ENCODE measurements at places on chromosomes 4 and X. TPM values are rescaled to one million over a fixed set of nuclear protein-coding genes. Genes with fewer than 3 reads are reported as not detected.

DNA sequence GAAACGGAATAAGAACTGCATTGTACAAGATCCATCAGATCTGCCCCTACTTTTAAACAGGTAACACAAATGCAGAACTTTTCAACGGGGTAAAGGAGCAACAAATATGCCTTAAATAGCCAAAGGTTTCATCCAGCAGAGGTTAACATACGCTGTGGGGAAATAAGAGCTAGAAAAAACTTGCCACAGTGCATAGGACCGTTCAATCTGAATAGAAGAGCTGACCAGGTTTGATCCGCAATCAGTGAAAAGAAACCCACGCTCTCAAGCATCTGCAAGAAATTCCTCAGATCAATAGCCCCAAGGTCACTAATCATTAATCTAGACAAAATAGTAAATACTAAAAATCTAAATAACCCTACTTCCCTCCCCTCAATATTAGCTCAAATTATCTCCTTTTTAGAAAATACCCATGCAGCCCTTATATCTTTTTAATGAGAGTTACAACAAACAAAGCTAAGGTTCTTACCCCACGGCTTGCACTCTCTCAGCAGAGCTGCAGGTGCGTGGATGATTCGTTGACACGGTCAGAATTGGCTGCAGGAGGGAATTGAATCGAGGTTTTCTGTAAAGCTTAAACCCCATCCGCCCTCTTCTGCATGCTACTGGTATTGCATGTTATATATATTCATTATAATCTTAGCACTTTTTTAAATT lies at the start of gene TLR10:
TSS of gene TLR10 (minus strand) at position 539 of the 657 bp plus-strand sequence. CDS start 7,400 bp downstream, outside the sequence.
- peak; percentile 81 for DNase-seq

DNA sequence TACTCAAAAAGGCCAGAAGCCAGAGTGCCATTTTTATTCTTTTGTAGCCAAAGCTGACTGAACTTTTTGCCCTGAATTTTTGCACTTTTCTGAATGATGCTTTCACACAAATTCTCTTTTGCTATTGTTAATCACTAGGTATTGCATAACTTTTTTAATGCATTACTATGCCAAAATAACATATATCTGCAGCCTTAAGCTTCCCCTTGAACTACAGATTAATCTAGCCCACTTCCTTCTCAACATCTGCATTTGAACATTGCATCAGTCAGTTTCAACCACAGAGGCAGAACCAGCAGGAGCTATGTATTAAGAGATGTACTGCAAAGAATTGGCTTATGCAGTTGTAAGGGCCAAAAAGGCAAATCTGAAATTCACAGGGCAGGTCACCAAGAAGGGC lies 197.6 kb upstream of the GYPA start:
- no peak for DNase-seq

DNA sequence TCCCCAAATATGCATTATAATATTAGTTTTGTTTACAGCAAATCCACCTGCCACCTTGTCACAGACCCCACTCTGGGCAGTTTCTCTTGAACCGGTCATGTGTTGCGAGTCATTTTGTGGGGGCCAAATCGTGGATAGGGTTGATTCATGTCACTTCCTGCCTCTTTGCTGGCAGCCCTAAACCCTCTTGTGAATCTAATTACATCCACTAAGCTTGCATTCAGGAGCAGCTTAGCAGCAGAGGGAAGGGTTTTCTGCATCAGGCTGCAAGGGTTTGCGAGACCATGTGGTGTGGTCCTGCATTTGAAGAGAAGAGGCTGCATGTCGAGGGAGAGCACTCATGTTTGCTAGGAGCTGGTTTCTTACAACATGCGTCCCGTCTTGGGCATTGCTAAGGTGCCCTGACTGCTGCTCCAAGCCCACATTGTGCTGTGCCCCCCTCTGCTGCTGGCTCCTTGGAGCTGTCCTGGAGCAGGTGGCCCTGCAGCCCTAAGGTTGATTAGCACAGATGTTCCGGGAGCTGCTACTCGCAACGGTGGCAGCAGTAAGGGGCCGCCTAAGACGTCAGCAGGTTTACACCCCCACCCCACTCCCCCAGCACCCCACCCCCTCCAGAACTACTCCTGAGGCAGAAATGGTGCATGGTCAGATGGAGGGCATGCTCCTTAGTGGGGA lies 88.9 kb upstream of the CLDN34 start:
- no peak for DNase-seq

GRCh38 chr4:145533001-145533400 lies 51.3 kb downstream of the SMAD1 start:
- no peak for DNase-seq

DNA sequence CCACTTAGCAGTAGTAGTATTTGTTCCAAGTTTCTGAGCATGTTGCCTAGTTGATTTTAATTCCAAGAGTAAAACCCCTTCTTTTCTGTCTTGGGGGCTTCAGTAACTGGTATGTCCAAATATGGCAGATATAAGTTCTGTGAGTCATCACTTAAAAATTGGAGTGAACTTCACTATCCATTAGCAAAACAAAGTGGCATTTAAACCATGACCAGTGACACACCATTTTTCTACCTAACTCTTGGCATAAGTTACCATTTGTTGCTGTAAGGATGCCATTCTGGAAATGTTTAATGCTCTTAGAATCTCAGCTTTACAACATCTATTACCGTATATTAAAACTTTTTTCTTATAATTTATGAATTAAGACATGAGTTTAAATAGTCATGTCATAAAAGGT lies 102.0 kb downstream of the CBR4 start:
- no peak for DNase-seq

Gene CPLX1
- 1.0 TPM for total RNA-seq

DNA sequence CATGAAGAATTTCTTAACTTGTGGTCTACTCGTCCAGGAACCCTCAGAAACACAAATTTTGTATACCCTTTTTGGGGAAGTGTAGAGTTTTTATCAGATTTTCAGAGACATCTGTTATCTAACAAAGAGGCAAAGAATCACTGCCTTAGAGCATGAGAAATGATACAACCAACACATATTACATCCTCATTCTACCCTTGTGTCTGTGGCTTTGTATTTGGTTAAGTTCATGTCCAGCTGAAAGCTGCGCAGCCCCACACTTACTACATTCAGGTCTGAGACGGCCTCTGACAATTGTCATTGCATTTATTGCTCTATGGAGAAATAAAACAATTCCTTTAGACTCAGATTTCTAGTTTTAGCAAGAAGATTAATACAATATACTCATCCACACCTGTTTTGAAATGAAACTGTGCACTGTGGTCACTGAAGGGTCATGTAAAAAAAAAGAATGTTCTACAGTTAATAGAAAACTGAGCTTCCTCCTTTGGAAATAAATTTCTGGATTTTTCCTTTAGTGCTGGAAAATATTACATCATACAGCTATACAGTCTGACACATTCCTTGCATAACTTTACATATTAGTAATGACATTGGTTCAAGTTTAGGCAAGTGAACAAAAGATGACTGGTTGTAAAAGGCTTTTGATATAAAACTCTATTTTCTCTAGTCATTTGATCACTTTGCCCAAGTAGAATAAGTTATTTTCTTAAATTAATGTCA lies 39.8 kb downstream of the GLRB start:
- DNase-seq, result no peak

- DNase-seq, result no peak
These were observed 42.7 kb downstream of the CNOT6L start for GRCh38 chr4:77776182-77777134.

Gene AREG
- total RNA-seq, result 1.4 TPM

Gene EMCN
- not detected for total RNA-seq

DNA sequence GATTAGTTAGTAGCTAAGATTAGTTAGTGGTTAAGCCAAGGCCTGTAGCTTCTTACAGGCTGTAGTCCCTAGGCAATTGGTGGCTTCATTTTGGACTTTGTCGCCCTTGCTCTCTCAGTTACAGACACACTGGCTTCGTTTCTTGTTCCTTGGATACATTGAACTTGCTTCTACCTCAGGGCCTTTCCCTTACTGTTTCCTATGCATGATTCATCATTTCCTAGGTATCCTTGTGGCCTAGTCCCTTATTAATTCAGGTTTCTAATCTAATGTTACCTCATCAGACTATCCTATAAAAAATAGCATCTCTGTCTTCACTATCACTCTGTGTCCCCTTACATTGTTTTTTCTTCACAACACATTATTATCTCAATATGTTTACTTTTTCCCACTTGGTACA lies 45.5 kb upstream of the LCORL start:
- DNase-seq, result no peak

Gene SPANXN4
- total RNA-seq, result not detected

- DNase-seq, result no peak
These were observed 293.4 kb upstream of the IGFBP7 start for GRCh38 chr4:57403591-57403990.

Gene STARD8
- 3.3 TPM for total RNA-seq

DNA sequence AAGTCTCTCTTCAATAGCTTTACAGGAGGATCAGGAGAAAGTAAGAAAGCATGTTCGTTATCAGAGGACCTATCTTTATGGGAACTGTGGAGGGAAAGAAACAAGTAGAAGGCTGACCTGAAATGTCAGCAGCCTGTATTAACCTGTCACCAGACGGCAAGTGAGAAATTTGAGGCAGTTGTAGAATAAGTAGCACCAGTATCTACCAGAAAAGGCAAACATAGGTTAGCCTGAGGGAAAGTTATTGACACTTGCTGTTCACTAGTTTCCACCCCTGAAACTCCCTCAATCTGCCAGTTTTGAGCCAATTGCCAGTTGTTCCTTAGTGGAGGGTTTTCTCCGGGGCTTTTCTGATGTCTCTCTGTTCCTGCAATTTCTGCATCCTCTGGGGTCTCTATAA lies 36.4 kb downstream of the ZNF81 start:
- no peak for DNase-seq

DNA sequence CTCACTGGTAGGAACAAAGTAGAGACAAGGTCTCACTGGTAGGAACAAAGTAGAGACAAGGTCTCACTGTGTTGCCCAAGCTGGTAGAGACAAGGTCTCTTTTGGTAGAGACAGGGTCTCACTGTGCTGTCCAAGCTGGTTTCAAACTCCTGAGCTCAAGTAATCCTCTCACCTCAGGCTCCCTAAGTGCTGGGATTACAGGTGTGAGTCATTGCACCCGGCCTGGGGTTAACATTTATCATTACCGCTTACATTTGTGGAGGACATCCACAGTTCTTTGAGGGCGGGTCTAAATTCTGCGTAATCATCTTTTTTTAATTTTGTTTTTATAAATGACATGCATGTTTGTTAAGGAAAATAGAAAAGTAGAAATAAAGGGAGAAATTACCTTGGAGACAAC lies 12.0 kb downstream of the RAB33B start:
- no peak for DNase-seq

DNA sequence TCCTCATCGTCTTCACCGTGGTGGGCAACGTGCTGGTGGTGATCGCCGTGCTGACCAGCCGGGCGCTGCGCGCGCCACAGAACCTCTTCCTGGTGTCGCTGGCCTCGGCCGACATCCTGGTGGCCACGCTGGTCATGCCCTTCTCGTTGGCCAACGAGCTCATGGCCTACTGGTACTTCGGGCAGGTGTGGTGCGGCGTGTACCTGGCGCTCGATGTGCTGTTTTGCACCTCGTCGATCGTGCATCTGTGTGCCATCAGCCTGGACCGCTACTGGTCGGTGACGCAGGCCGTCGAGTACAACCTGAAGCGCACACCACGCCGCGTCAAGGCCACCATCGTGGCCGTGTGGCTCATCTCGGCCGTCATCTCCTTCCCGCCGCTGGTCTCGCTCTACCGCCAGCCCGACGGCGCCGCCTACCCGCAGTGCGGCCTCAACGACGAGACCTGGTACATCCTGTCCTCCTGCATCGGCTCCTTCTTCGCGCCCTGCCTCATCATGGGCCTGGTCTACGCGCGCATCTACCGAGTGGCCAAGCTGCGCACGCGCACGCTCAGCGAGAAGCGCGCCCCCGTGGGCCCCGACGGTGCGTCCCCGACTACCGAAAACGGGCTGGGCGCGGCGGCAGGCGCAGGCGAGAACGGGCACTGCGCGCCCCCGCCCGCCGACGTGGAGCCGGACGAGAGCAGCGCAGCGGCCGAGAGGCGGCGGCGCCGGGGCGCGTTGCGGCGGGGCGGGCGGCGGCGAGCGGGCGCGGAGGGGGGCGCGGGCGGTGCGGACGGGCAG lies 792 bp downstream of the ADRA2C start:
- DNase-seq, result no peak

GRCh38 chr4:156198511-156198910 lies 244.8 kb upstream of the CTSO start:
- DNase-seq, result no peak

- peak; percentile 77 for DNase-seq
These were observed 28.7 kb downstream of the INPP4B start for GRCh38 chr4:142817442-142817841.

- no peak for DNase-seq
These were observed 87.0 kb upstream of the TRPC3 start for GRCh38 chr4:122038896-122039295.

Gene KLHL13
- 0.19 TPM for total RNA-seq

- DNase-seq, result no peak
These were observed 119.7 kb downstream of the NFKB1 start for GRCh38 chr4:102620697-102621497.

DNA sequence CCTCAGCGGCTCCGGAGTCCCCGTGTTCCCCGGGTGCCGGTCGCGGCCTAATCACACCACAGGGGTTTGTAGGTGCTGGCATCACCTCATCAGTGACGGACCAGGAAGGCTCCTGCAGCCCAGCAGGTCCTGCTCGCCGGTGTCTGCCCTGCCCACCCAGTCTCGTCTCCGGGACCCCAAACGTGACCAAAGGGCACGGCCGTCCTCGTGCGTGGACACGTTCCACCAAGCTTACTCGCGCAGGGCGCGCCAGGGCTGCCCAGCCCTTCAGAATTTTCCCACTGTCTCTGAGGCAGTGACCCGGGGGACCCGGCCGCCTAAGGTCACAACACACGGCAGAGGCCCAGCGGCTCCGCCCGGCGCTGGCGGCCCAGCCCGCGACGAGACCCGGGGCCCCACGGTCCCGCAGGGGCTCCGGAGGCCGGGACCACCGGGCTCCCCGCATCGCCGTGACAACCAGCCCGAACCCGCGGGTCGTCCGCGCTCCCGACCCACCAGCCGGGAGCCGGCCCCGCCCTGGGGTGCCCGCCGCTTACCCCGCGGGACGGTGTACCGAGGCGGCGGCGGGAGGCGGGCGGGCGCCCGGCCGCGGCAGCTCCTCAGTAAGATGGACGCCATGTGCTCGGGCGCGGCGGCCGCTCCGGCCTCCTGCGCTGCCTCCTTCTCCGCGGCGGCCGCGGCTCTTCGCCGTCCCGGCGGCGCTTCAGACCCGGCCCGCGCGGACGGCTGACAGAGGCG lies 454 bp downstream of the LETM1 start:
- DNase-seq, result peak; percentile 79

DNA sequence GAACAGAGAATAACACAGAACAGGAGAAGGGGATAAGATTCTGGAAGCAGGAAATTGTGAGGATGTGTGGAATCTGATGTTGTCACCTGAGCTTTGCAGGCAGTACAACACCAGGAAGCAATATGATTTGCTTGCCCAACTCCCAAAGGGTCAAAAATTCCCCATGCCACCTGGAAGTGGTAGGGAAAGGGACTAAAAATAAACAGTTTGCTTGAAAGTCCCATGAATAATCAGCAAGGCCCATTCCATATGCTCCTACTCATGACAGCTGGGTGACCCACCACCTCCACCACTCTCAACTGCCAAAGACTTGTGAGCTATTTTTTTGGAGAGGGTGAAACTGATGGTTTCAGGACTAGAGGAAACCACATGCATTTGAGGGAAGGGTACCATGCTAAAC lies 168.4 kb downstream of the KCNIP4 start:
- no peak for DNase-seq

Gene HTRA3
- total RNA-seq, result 0.12 TPM

GRCh38 chr4:145795521-145795920 lies 115.6 kb downstream of the C4orf51 start:
- DNase-seq, result no peak
